ENCODE measurements at places on chromosomes 3 and 15.

GRCh38 chr3:149375501-149376196 lies 1.8 kb downstream of the TM4SF1 start:
- no peak for DNase-seq

DNA sequence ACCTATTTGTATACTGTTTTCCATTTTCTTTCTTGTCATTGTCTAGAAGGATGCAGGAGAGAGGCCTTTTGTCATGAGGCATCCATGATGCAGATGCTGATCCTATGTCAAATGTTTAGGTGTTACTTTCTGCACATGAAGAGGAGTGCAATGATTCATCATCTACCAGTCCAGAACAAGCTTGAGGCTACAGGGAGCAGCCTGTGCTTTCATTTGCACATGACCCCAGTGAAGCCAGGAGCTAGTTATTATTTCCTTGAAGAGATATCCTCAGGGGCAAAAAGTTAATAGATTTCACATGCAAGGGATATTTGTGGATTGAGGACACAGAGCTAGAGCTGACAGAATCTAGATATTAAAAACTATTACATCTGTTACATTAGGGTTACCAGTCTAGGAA lies 204.4 kb upstream of the TGFBR2 start:
- DNase-seq = no peak

DNA sequence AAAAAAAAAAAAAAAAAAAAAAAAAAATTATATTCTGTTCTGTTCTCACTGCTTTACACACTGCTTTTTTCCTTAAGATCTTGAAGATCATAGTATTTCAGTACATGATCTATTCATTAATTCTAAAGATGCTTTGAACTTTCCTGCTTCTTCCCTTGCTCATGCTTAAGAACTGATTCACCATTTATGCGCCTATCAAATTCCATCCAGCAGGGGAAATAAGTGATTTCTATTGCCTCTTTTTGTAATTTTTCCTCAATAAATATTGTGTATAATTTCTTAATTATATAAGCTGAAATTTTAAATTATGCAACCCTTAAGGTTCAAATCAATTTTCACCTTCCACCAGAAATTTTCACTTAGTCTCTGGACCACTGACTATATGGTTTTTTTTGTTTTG lies 10.6 kb downstream of the DENND6A start:
- no peak for DNase-seq

GRCh38 chr3:69865925-69866679 lies 126.8 kb downstream of the MITF start:
- DNase-seq = no peak

GRCh38 chr15:101168463-101168824 lies 83.4 kb downstream of the CHSY1 start:
- DNase-seq = no peak

- DNase-seq = no peak
Measured at GRCh38 chr15:89211678-89212170, 9.7 kb downstream of the RLBP1 start.

GRCh38 chr15:36815786-36816185 lies 236.4 kb downstream of the CDIN1 start:
- no peak for DNase-seq

- no peak for DNase-seq
Measured at GRCh38 chr15:38667890-38668850, 103.6 kb upstream of the RASGRP1 start.

GRCh38 chr3:58085616-58086015 lies 77.4 kb downstream of the FLNB start:
- DNase-seq = no peak

GRCh38 chr3:113297841-113298240 lies 86.5 kb downstream of the BOC start:
- DNase-seq = no peak

GRCh38 chr15:74519311-74519710 lies 21.7 kb upstream of the ARID3B start:
- DNase-seq = no peak

DNA sequence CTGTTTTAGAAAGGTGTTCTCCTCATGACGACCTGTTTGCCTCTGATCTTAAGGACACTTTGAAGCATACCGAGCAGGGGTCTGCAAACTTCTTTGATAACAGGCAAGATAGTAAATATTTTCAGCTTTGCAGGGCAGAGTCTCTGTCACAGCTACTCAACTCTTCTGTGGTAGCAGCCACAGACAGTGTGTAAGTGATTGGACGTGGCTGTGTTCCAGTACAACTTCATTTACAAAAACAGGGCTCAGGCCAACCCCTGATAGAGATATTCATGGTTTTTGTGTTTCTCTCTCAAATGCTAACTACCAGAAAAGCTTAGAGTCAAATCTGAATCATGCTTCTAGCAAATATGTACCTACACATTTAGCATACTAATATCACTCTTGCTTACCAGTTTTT lies 51.5 kb downstream of the TGFBR2 start:
- no peak for DNase-seq

GRCh38 chr3:87175732-87176131 lies 51.4 kb upstream of the CHMP2B start:
- no peak for DNase-seq

- no peak for DNase-seq
Measured at GRCh38 chr3:38115645-38116427, 21.1 kb downstream of the ACAA1 start.

DNA sequence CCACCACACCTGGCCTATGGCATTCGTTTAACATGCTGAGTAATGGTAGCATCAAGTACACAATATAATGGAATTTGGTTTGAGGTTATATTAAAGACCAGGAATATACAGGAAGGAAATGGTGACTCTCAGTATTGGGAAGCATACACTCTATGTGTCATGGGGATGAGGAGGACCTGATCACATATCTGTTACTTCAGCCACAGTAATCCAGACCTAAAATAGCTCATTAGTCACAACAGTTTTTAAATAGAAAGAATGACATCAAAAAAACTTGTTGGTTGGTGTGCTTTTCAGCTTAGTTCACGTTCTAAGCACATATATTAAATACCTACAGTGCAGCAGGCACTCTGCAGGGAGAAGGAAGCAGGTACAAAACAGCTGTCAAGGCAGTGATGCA lies 52.5 kb upstream of the ATP2C1 start:
- DNase-seq = no peak

DNA sequence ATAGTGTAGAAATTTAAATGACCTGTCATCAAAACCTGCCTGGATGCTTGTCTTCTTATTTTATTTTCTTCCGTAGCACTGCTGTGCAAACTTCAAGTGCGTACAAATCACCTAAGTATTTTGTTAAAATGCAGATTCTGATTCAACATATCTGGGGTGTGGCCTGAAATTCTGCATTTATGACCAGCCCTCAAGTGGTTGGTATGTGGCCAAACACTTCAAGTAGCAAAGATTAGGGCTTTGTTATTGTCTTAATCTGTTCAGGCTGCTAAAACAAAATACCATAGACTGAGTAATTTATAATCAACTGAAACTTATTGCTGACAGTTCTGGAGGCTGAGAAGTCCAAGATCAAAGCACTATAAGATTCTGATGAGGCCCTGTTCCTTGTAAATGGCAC lies 97.6 kb upstream of the LRRC3B start:
- DNase-seq = no peak

GRCh38 chr3:172582712-172583111 lies 59.5 kb upstream of the TNFSF10 start:
- no peak for DNase-seq

DNA sequence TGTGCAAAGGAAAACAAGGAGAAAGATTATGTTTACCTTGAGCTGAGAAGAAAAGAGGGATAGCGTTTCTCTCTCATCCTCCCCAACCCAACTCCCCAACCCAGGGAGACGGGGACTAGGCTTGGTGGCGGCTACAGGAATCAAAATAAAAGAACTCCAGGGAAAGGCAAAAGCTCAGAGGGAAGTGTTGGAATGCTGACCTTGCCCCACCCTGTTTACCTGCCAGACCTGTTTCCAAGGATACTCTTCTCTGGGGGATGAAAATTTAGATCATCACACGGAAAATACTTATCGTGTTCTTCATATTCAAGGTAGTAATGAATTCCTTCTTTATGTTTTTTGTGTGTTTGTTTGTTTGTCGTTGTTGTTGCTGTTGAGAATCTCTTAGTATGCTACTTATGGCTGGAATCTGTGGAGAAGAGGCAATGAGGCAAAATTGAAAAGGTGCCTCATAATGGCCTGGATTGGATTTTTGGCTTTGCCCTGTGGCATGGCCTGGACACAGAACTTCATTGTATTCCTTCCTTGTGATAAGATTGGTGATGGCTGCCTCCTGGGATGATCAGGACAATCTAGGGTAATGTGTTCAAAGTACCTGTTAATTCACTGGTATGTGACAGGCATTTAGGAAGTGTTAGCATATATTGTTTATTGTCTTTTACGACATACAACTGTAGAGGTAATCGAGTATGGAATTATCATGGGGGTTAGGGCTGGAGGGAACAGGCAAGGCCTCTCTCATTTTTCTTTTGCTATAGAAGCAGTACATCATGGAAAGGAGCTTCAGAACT lies 11.1 kb upstream of the TPRG1 start:
- no peak for DNase-seq

GRCh38 chr3:120093119-120093910 lies 932 bp downstream of the GSK3B start:
- DNase-seq = peak; percentile 27

GRCh38 chr3:56796202-56796601 lies 5.5 kb downstream of the ARHGEF3 start:
- DNase-seq = no peak

DNA sequence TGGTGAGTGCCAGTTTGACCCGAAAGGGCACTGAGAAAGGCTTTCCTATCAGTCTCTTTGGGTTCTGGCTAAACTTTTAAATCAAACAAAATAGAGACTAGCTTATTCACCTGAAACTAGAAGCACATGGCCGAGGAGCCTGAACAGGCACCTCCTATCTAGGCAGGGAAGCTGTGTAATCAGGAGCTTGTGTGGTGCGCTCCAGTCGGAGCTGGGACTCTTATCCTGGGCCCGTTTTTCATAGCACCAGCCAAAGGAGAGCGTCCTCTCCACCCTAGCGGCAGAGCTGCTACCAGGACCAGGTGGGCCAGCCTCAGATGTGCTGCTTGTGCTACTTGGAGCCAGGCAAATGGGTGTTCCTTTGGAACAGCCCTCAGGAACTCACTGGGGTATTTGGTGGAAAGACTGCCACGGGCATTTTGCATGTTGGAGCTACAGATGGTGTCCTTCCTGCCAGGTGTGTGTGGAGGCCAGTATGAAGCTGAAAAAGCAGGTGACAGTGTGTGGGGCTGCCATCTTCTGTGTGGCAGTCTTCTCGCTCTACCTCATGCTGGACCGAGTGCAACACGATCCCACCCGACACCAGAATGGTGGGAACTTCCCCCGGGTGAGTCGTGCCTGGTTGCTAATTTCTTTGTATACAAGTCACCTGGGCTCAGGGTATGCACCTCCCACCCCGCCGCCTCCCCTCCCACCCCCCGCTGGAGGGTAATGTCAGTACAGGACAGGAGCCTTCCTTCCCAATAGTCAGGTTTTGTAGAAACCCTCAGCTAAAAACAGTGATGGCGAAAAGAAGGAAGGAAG lies 833 bp downstream of the MAN2A2 start:
- DNase-seq = peak; percentile 19

GRCh38 chr3:74844428-74844827 lies 230.0 kb upstream of the CNTN3 start:
- no peak for DNase-seq

- DNase-seq = no peak
Measured at GRCh38 chr3:183634707-183635106, 716 bp upstream of the KLHL24 start.

DNA sequence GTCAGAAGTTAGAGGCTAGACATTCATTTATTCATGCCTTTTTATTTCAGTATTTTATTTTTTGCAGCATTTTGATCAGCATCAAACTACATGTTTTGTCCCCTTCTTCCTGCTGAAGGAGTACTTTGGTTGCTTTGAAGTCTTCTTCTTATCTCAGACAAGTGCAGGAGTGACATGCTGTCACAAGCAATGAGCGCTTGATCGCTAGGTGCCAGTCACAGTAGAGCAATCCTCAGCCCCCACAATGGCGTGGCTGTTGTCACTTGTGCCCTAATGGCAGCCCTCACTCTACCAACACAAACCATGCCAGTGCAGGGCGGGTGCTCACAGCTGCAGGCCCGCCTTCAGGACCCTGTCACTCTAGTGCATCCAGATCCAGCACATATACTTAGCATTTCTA lies 184.6 kb upstream of the FEZF2 start:
- DNase-seq = no peak

DNA sequence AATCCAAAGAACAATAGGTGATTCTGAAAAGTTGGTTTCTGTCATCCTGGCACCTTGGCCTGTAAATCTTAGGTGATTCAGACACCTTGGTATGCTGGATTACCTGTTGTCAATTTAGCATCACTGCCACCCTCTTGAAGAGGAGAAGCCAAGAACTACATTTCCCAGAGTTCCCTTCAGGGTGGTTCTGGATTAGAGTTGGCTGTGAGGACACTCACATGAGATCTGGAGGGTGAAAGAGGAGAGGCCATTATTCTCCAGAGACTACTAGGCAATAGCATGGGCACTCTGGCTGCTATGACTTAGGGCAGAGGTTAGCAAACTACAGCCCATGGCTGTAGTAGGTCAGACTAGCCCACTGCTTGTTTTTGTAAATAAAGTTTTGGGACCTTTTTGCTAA lies 41.7 kb upstream of the CORO2B start:
- no peak for DNase-seq

- peak; percentile 14 for DNase-seq
Measured at GRCh38 chr15:101578443-101578894, 73.7 kb downstream of the TM2D3 start.

DNA sequence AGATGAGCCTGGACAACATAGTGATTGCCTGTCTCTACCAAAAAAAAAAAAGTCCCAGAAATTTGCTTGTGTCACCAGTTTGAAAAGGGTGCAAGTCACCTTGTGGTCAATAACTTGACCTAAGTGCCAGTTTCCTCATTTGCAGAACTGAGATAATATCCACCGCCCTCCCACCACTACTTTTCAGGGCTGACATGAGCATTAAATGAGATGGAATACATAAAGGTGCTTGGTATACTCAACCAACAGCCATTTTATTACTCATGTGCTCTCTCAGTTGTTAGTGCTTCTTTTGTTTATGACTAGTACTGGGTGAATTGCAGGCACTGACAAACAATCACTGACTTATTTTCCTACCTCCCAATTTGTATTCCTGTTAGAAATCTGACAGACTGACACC lies 340.5 kb upstream of the SATB1 start:
- DNase-seq = no peak

GRCh38 chr3:194967151-194968117 lies 281.8 kb downstream of the FAM43A start:
- DNase-seq = no peak

GRCh38 chr3:147405231-147406027 lies 914 bp downstream of the ZIC4 start:
- DNase-seq = no peak

DNA sequence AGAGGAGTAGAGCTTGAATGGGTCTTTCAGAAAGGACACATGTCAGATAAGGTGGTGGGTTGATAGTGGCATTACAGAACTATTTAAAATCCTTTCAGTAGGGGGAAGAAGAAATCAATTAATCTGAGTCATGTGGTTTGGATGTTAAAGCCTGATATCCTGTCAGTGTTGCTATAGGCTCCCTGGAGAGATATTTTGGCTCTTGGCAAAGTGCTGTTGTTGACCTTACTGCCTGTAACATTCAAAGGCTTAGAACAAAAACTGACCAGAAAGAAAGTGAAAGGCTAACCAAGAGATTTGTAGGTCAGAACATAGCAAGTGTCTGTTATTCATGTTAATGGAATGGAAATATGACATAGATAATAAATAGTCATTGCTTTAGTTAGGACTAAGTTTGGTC lies 552.9 kb downstream of the DIPK2A start:
- no peak for DNase-seq

Measured in stimulated activated CD4-positive, alpha-beta T cell treated with anti-CD3 and anti-CD28 coated beads, Interleukin-2, amount 100 ng/mL, for 24 hours (primary cell).